Hematopoietic multipotent progenitor cell treated with erythropoietin and hydrocortisone succinate and interleukin-3 and kit ligand, for 15 days (in vitro differentiated cells): ENCODE measurements at places on chromosomes 7 and 10.

DNA sequence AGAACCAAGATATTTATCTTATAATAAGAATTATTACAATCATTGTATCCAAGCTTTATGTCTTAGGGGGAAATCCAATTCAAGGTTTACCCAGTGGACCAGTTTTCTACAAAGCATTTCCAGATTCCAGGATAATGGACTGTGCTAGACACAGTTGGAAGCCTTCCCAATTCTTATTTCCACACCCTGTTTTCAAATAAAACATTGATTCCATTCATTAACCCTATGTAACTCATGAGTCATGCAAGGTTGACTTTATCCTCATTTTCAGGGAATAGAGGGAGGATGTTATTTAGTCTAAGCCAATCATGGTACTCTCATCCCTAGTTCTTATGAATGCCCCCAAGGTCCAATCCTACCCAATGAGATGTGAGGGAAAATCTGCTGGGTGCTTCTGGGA is 145.7 kb downstream of the RNLS start:
- no peak for DNase-seq

- no peak for DNase-seq
Measured at GRCh38 chr10:34299105-34299611, 515.9 kb downstream of the PARD3 start.

DNA sequence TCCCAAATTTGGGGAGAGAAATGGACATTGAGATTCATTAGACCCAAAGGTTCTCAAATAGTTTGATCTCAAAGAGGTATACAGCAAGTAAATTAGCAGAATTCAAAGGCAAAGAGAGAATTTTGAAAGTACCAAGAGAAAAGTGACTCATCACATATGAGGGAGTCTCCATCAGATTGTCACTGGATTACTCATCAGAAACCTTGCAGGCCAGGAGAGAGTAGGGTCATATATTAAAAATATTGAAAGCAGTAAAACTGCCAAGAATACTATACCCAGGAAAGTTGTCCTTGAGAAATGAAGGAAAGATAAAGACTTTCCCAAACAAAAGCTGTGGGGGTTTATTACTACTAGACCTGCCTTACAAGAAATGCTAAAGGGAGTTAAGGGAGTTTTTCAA is 140.6 kb downstream of the TMEM168 start:
- DNase-seq, result no peak

- DNase-seq, result no peak
Measured at GRCh38 chr10:30459283-30459682, 25.3 kb downstream of the MAP3K8 start.

DNA sequence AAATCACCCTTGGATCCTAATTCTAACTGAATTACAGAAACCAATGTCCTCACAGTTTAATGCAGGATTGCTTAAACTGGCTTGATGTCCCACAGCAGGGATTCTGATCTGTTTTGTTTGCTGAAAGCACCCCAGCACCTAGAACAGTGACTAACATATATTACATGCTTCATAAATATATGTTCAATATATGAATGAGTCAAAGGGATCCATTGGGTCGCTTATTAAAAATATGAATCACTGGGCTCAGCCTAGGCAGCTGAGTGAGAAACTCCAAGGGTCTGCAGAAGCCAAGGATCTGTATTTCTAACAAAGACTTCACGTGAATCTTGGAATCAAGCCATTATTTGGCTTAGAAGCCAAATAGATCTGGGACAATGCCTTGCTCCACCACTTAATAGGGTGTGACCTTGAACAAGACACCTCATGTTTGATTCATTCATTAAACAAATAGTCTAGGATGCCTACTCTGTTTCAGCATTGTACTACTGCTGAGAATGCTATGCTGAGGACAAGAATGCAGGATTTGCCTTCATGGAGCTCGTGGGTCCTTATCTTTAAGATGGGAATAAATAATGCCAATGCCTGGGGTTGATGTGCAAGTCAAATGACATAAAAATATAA is 103.4 kb upstream of the DLX6 start:
- no peak for DNase-seq

DNA sequence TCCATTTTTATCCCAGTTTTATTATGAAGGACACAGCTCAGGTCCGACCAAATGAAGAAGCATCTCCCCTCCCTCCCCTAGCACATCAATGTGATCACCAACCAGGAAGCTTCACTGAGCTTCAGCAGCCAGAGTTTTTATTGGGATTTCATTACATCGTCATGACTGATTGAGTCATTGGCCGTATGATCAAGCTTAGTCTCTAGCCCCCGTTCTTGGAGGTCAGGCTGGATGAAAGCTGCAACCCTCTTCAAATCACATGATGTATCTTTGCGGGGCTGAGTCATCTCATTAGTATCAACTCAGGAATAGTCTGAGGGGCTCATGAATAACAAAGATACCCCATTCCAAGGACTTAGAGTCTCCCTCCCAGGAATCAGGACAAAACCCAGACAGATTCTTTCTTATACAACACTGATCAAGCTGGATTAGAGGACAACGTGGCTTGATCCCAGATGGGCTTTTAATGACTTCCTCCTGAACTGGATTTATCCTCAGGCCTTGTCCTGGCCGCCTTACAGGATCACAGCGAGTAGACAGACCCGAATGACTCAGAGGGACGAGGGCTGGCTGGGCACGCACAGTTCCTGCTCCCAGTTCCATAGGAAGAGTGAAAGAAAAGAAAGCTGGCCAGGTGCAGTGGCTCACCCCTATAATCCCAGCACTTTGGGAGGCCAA is 14.5 kb downstream of the LIMK1 start:
- no peak for DNase-seq

DNA sequence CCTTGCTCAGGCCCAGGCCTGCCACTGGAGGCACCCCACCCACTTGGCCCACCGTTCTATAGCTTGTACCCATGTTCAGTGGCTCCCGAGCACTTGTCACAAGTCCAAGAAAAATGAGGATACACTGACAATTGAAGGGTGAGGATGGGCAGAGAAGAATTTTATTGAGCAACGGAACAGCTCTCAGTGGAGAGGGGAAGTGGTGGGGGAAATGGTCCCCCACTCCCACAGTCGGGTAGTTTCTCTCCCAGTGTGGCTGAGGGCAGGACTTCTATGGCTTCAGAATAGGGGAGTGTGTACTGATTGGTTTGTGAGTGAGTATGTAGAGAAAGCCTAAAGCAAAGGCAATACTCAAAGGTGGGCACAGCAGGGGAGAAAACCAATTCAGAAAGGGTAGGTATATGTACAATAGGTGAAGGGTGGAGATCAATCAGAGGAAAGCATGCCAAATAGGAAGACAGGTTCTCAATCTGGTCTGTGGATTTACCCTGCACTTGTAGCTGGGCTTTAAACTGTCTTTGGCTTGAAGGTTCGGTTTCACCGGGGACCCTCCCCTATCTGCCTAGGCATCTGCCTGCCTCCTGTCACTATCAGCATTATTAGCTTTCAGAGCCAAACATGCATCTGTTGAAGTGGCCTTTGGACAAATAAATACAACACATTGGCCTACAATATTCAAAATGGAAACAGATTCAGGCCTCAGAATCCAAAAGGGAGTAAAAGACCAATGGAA is 8.9 kb upstream of the TSPAN13 start:
- DNase-seq, result no peak

GRCh38 chr10:120741396-120741795 is 109.8 kb upstream of the WDR11 start:
- DNase-seq, result no peak

DNA sequence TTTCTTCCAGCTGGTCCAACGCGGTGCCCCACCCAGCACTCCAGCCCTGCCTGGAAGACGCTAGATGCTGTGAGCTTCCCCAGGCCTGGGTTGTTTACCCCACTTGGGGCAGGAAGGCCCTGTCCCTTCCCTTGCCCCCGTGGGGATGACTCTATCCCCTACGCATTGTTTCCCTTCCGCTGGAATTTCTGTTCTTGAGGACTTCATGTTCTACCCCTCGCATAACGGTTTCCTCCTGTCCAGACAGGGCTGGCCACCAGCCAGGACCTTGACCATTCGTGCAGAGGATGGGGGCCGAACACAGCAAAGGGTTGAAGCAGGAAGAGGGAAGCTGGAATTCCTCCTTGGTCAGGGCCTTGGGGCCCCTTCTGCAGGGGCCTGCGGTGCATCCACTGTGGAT is 14.7 kb upstream of the SERPINE1 start:
- DNase-seq, result no peak

GRCh38 chr10:131668903-131669302 is 231.9 kb upstream of the PPP2R2D start:
- DNase-seq, result no peak
